H9 (cell line): ENCODE measurements at places on chromosomes 13 and 19. TPM values are rescaled to one million over a fixed set of nuclear protein-coding genes. Genes with fewer than 3 reads are reported as not detected.
A peak's percentile ranks its signal among the peaks of the same experiment; 100 is the strongest.

DNA sequence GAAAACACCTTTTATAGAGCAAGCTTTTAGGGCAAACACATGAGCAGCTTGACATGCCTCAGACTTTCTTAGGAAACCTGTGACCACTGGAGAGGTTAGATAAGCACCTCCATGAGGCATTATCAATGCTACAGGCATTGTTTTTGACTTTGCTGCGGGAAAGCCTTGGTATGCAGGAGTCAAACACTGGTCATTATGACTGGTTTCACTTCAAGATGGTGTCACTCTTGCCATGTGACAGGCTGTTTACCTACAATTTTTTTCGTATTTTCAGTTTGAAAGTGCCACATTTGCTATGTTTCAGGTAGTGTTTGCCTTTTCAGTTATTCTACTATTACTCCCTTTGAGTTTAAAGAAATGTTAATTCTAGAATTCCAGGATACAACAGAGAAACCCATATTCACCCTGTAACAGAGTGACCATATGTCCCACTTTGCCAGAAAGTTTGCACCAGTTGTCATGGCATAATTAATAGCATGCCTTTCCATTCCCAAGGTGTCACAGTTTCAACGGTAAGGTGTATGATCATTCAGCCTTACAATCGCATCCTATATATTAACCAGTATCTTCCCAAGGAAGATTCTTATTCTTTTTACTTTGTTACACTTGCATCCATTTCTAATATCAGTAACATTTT lies 33.0 kb downstream of the USP12 start:
- H3K27ac ChIP-seq: no peak overlapping the region
- DNase-seq: no peak
- peaks cover 2% of the 10 kb centered on the region; the same call in 1 of the 2 replicates for H3K4me1 ChIP-seq
- no peak overlapping the region for H3K4me3 ChIP-seq
- H3K27me3 ChIP-seq: no peaks in the 10 kb centered on the region

GRCh38 chr19:48837051-48837524 lies 797 bp upstream of the HSD17B14 start:
- peak overlapping the region; percentile 88 for H3K4me3 ChIP-seq
- H3K36me3 ChIP-seq: peaks cover 17% of the 10 kb centered on the region
- peak overlapping the region; percentile 37 for H3K27ac ChIP-seq
- DNase-seq: peak; percentile 98
- H3K4me1 ChIP-seq: peaks cover 2% of the 10 kb centered on the region; the same call in 1 of the 2 replicates
- H3K27me3 ChIP-seq: no peaks in the 10 kb centered on the region

GRCh38 chr13:109974354-109974753 lies 188.0 kb upstream of the IRS2 start:
- H3K36me3 ChIP-seq: peaks cover 14% of the 10 kb centered on the region
- H3K27ac ChIP-seq: no peak overlapping the region
- no peaks in the 10 kb centered on the region for H3K27me3 ChIP-seq
- DNase-seq: no peak

DNA sequence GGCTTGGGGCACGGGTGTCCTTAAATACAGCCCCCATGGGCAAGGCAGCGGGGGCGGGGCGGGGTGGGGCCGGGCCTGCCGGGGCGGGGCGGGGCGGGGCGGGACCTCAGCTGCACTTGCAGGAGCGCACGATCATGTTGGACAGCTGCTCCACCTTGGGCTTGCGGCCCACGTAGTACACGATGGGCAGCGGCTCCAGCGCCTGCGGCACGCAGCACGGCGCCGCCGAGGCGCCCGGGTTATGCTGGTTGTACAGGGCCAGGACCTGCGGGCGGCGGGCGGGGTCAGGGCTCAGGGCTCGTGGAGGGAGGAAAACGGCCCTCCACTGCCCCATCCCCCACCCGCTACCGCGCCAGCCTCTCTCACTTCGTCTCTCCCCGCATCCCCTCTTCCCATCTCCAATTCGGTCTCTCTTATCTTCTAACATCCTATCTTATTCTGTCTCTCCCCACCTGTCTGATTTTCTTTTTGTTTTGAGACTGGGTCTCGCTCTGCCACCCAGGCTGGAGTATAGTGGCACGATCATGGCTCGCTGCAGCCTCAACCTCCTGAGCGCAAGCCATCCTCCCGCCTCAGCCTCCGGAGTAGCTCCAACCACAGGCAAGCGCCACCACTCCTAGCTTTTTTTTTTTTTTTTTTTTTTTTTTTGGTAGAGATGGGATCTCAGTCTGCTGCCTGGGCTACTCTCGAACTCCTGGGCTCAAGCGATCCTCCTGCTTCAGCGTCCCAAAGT lies 21.1 kb downstream of the CCDC97 start:
- H3K27ac ChIP-seq: no peak overlapping the region
- H3K36me3 ChIP-seq: peaks cover 33% of the 10 kb centered on the region
- peak; percentile 57 for DNase-seq
- H3K4me1 ChIP-seq: peaks cover 5% of the 10 kb centered on the region; the same call in 1 of the 2 replicates
- no peaks in the 10 kb centered on the region for H3K27me3 ChIP-seq

DNA sequence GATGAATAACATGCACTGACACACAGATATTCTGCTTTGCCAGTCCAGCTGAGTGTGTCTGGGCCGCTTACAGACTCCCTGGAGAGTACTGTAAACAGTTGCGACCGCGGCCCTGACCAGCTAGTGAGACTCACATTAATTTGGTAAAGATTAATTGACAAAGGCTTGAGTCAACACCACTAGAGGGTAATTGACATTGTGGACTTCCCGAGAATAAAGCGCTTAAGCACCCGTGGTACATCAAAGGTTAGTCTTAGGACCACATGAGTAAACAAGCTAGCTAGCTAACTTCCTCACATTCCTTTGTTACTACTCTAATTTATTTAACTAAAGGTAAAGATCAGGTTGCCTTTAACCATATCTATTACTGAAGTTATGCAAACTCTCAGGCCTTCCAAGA lies 624.4 kb upstream of the ARGLU1 start:
- peaks cover 5% of the 10 kb centered on the region; the same call in 1 of the 2 replicates for H3K27me3 ChIP-seq
- no peaks in the 10 kb centered on the region for H3K4me1 ChIP-seq
- no peaks in the 10 kb centered on the region for H3K36me3 ChIP-seq
- no peak overlapping the region for H3K27ac ChIP-seq
- no peak overlapping the region for H3K4me3 ChIP-seq

The ZNF460 gene
- 65.4 and 65.9 TPM in 2 replicates for total RNA-seq

DNA sequence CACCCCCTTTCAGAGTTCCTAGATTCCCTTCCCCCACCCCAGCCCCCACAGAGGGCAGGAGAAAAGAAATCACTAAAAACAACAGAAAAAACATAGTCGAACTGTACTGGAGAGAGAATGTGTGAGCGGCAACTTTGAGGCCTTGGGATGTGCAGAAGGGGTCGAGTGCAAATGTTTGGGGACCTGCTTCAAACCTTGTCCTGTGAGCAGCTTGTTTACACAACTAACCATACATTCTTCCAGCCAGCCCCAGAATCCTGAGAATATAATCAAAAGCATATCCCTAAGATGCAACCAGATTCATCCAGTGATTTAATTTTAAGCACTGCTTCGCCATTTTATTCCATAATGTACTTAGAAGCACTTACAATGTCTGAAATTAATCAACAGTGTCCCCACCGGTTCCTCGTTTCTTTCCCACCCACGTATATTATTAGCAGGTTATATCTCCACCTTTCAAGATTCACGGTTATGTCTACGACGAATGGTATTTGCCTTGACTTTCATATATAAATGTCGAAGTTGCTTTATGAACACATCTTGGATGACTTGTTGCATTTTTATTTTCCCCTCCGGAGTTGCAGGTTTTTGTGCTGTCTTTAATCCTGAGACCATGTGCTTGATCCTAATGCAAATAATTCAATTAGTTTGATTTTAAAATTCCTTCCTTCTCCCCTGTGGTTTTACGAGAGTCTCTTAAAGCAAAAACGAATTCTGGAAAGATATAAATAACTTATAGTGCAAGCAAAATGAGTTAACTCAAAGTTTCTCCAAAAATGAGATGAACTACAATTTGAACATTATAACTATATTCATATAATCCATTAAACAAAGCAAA lies 107.6 kb downstream of the ZIC5 start:
- no peak for DNase-seq
- no peak overlapping the region for H3K27ac ChIP-seq
- no peaks in the 10 kb centered on the region for H3K36me3 ChIP-seq
- peaks cover 11% of the 10 kb centered on the region; the same call in 1 of the 2 replicates for H3K4me1 ChIP-seq
- H3K4me3 ChIP-seq: no peak overlapping the region
- H3K27me3 ChIP-seq: no peaks in the 10 kb centered on the region

The CACNG8 gene
- 6.0 and 7.1 TPM in 2 replicates for total RNA-seq

The KCNJ14 gene
- total RNA-seq: 1.1 and 1.2 TPM in 2 replicates

DNA sequence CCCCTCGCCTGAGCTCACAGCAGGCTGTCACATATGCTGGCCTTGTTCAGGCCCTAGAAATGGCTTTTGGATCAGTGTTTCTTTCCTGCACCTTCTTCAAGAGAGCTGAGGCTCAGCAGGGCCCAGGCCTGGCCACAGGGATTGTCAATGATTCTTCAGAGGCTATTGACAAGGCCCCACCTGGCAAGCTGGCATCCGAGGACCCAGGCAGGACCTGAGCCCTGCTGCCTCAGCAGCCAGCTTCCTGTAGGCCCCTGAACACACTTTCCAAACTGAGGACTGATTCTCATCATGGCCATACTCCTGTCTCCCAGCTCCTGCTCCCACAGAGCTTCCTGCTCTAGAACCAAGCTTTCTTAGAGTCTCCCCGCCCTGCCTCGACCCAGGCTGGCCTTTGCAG lies 136.8 kb downstream of the UQCRFS1 start:
- no peak overlapping the region for H3K27ac ChIP-seq
- H3K4me1 ChIP-seq: peaks cover 8% of the 10 kb centered on the region
- no peak overlapping the region for H3K4me3 ChIP-seq
- no peak for DNase-seq
- H3K36me3 ChIP-seq: no peaks in the 10 kb centered on the region
- H3K27me3 ChIP-seq: no peaks in the 10 kb centered on the region

- H3K27me3 ChIP-seq: no peaks in the 10 kb centered on the region
- no peak overlapping the region for H3K27ac ChIP-seq
- H3K4me1 ChIP-seq: 0 out of 2 replicates have a peak, but pooled peaks cover 3% of the 10 kb centered on the region
Measured at GRCh38 chr19:43595605-43595998, 332 bp downstream of the IRGQ start.

GRCh38 chr13:30884543-30884942 lies 21.5 kb upstream of the MEDAG start:
- no peak for DNase-seq
- peaks cover 27% of the 10 kb centered on the region for H3K36me3 ChIP-seq
- no peaks in the 10 kb centered on the region for H3K27me3 ChIP-seq
- no peaks in the 10 kb centered on the region for H3K4me1 ChIP-seq
- H3K4me3 ChIP-seq: no peak overlapping the region

DNA sequence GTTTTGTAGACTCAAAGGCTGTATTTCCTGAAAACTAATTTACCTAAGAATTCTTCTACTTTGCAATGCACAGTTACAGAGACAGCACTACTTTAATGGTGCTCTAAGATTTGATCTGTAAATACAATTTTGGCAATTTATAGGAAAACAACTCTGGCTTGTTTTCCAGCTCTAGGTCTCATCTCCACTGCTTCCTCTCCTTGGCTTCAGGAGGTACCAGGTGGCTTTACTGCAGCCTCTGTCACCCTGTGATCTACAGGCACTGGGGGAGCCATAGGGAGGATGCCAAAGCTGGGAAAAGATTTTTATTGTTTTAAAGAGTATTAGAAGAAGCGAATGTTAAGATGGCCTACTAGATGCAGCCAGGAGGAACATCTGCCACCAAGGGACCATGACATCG lies 1563.6 kb downstream of the OLFM4 start:
- no peak overlapping the region for H3K27ac ChIP-seq
- H3K27me3 ChIP-seq: no peaks in the 10 kb centered on the region
- H3K4me1 ChIP-seq: no peaks in the 10 kb centered on the region
- H3K4me3 ChIP-seq: no peak overlapping the region
- peaks cover 8% of the 10 kb centered on the region for H3K36me3 ChIP-seq

DNA sequence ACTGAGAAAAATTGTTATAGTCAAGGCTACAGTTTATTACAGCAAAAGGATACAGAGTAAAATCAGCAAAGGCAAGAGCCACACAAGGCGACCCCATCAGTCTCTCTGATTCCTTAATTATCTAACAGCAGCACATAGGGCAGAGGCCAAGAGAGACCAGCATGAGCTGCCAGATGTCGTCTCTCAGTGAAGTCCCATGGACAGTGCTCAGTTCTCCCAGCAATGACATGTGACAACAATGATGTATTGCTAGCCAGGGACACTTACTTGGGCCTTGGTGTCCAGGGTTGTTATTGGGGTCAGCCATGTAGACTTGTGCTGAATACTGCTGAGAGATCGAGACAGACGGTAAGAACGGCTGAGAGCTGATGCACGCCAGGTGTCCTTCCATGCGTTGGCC lies 22.3 kb downstream of the ZSWIM9 start:
- DNase-seq: no peak
- H3K4me1 ChIP-seq: 0 out of 2 replicates have a peak, but pooled peaks cover 2% of the 10 kb centered on the region
- H3K27me3 ChIP-seq: no peaks in the 10 kb centered on the region
- H3K36me3 ChIP-seq: peaks cover 43% of the 10 kb centered on the region

The ZNF85 gene
- total RNA-seq: 24.5 and 26.8 TPM in 2 replicates

GRCh38 chr19:32168111-32168510 lies 177.3 kb upstream of the ZNF507 start:
- no peaks in the 10 kb centered on the region for H3K27me3 ChIP-seq
- no peak overlapping the region for H3K27ac ChIP-seq
- H3K36me3 ChIP-seq: no peaks in the 10 kb centered on the region
- DNase-seq: no peak
- no peaks in the 10 kb centered on the region for H3K4me1 ChIP-seq

- H3K4me3 ChIP-seq: no peak overlapping the region
- no peaks in the 10 kb centered on the region for H3K27me3 ChIP-seq
- no peak for DNase-seq
- H3K36me3 ChIP-seq: no peaks in the 10 kb centered on the region; the same call in 1 of the 2 replicates
- no peaks in the 10 kb centered on the region for H3K4me1 ChIP-seq
Measured at GRCh38 chr19:1805401-1806183, 6.5 kb downstream of the ATP8B3 start.

The KISS1R gene
- total RNA-seq: 3.3 and 5.9 TPM in 2 replicates
